ENCODE measurements at places on chromosomes 4 and X.
A peak's percentile ranks its signal among the peaks of the same experiment; 100 is the strongest.

DNA sequence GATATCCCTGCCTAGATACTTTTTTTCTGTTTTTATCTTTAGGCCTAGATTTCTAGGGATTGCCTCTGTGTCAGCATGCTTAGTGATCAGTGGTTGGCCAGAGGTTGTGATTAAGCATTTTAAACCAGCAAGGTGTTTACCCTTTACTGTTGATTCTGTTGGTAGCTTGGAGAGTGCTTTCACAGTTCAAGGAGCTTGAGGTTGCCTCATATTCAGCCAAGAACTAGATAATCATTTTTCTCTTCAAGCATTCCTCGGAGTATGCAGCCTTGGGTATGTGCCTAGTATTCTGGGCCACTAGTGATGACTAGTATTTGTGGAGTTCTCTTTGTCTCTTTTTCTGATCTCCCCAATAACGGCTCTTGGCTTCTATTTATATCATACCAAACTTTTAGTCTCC, 20.4 kb downstream of the APOOL start:
- DNase-seq = no peak

DNA sequence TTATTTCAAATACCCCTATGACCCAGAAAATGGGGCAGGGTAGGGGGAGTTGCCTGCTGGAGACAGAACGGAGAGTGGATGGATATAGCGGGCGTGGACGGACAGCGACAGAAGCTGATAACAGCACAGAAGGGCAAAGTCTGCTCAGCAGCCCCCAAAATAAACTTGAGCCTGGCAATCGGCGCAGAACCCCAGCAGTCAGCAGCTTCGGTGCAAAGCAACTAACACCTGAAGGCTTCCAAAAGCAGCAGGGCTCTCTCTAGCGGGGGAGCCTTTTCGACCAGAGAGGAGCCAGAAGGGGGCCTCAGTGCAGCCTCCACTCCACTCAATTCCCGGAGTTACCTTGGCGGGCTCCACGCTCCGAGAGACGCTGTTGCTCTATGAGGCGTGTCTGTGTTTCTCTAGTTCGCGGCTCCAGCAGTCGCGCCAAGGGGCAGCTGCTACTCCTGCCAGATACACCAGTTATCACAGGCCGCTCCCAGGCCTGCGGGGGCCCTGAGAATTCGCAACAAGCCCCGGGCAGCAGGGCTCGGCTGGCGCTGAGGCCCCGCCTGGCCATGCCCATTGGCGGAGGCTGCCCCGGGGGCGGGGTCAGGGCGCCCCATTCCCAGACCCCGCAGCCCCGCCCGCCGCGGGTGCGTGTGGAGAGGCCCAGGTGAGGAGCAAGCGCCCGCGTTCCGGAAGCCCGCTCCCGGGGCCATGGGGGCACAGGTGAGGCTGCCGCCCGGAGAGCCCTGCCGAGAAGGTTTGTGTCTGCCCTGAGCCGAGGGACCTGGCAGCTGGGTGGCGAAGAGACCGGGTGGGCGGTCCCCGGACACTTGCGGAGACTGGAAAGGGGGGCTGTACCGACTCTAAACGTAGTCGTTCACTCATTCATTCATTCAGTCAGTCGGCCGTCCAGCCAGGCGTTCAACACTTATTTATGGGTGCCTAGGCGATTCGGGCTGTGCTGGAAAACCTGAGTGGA, at the start of the genes CNGA1 and NIPAL1:
TSS of gene CNGA1 (minus strand) at position 541 of the 967 bp plus-strand sequence. CDS start 63,992 bp downstream, outside the sequence.
TSS of gene NIPAL1 (plus strand) at position 632 of the 967 bp plus-strand sequence. CDS start at position 700, 68 bp downstream.
- peak; percentile 65 for DNase-seq

GRCh38 chr4:86685401-86685800, 91.3 kb downstream of the PTPN13 start:
- no peak for DNase-seq

GRCh38 chr4:33831442-33832066, 2412.8 kb downstream of the ARAP2 start:
- no peak for DNase-seq
